ENCODE measurements at places on chromosomes 7 and 10. TPM values are rescaled to one million over a fixed set of nuclear protein-coding genes. Genes with fewer than 3 reads are reported as not detected.

CYP3A5 gene
- polyA plus RNA-seq, result 13.2 TPM

ANKRD61 gene
- not detected for polyA plus RNA-seq

ASB15 gene
- not detected for polyA plus RNA-seq

VWDE gene
- under 0.01 TPM for polyA plus RNA-seq

SYNPO2L gene
- 0.23 TPM for polyA plus RNA-seq

OGDHL gene
- 0.46 TPM for polyA plus RNA-seq

SOSTDC1 gene
- 3.0 TPM for polyA plus RNA-seq

MRLN gene
- polyA plus RNA-seq, result not detected

ELN gene
- 41.2 TPM for polyA plus RNA-seq

ATOH7 gene
- 0.15 TPM for polyA plus RNA-seq

AKR1E2 gene
- 0.69 TPM for polyA plus RNA-seq

SUN3 gene
- not detected for polyA plus RNA-seq

NKX6-2 gene
- not detected for polyA plus RNA-seq

DNA sequence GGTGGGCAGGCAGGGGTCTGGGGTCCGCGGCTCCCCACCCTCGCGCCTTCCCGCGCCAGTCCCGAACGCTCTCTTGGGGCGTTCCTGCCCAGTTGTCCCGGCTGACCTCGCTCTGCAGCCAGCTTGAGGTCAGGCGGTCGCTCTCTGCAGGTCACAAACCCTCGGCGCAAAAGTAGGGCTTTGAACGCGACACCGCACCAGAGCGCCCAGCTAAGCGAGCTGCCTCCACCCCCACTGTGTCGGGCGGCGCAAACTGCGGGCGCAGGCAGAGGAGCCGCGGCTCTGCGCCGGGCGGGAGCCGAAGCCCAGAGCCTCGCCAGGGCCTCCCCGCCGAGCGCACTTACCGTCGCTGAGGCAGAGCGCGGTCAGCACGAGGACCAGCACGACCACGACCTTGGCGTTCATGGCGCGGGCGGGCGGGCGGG, 284 bp downstream of the CXCL12 start:
- peak; percentile 57 for DNase-seq

GRCh38 chr7:36547416-36547815, 157.8 kb downstream of the ANLN start:
- no peak for DNase-seq

DNA sequence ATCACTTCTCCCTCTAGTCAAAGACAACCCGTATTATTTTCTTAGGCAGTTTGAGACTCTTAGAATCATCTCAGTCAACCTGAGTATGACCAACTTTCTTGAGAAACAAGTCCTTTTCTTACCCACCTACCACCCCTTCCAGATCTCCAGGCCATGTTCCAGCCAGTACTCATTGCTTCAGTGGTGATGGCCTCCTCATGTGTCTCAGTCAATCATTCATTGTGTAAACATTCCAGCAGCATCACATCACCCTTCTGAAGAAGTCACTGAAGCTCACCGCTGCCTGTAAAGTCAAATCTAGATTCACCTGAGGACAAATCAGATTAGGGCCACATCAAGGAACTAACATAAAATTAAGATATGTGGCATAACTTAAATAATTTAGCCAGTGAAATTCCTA, 467.2 kb upstream of the NRP1 start:
- no peak for DNase-seq

DNA sequence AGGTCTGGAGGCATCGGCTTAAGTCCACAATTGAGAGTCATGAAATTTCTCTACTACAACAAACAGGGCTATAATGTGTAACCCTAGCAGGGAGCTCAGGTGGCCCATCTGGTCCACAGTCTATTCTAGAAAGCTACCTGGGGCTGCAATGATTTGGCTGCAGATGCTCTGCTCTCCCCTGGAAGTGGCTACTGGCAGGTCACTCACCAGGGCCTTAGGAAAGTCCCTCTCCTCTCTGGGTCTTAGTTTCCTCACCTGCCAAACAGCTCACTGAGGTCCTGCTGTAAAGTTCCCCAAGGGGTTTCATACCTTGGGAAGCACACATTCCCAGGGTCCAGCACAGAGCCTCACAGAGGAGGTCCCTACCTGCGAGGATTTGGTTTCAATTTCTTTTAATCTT, 2.5 kb downstream of the IGFBP3 start:
- DNase-seq, result no peak

GRCh38 chr7:29853072-29853471, 46.8 kb downstream of the WIPF3 start:
- DNase-seq, result no peak

DNA sequence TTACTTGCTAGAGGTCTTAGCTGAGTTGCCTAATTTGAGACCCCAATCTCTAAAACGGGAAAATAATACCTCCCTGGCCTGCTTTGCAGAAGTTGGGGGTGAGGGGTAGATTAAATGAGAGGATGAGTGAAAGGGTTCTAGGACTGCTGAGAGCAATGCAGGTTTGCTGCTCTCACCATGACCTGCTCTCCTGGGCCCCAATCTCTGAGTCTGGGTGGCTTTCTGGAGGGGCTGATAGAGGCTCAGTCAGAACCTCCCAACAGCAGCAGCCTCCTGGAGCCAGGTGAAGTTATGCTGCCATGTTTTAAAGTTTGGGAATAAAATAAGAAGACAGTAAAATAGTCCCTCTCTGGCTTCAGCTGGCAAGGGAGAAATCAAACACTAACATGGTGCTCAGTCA, 7.3 kb downstream of the UROS start:
- DNase-seq, result no peak

- DNase-seq, result no peak
These were observed 65.9 kb downstream of the BBS9 start for GRCh38 chr7:33195264-33195663.

- DNase-seq, result no peak
These were observed 17.0 kb upstream of the SH3PXD2A start for GRCh38 chr10:103872137-103872931.

DNA sequence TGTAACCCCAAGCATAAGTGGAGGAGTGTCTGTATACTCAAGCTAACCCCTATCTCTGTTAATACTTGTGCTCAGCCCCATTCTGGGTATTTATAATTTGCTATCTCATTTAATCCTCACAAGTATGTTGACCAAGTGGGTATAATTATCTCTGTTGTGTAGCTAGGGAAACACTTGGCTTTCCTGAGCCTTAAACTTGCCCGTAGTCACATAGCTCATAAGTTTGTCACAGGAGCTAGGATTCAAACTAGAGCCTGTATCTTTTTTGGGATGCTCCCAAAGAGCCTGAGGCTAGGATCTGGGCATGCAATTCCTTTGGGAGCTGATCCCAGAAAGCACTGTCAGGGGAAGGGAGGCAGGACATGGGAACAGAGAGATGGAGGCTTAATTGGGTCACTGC, 377.4 kb downstream of the GALNT17 start:
- no peak for DNase-seq

- no peak for DNase-seq
These were observed 70.8 kb upstream of the TEX47 start for GRCh38 chr7:88866265-88866863.

GRCh38 chr10:89175816-89176215, 31.3 kb downstream of the CH25H start:
- DNase-seq, result no peak

DNA sequence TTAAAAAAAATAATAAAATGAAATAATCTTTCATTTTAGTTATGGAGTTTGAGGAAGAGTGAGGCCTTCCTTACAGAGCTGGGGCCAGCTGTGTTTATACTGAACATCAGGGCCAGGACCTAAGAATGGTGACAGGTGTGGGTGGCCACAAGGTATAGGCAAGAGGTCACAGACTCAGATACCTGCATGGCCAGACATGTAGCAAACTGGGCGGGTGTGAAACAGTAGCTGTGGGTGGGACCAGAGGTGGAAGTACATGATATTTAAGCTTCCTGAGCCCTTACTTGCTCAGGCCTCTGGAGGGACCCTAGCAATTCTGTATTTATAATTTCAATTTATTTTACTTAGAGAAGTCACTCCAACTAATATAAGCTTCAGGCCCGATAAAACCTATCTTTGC, 27.7 kb upstream of the CAMK1D start:
- DNase-seq, result no peak

GRCh38 chr7:98249106-98249505, 2.9 kb downstream of the TECPR1 start:
- no peak for DNase-seq

DNA sequence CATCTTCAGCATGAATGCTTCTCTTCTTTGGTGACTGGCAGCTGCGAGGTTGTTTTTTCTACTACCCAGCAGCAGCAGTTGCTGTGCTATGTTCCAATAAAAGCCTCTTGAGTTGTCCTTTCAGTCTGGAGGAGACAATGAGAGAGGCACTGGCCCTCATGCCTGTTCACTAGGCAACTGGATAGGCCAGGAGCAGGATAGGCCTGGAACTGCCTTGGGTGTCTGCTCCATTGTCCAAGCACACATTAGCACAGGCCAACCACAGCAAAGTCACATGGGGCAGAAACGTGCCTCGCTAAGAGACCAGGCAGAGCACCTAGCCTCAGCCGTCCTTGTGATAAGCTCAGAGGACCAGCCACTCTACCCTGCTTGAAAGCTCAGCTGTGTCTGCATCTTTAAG, 76.9 kb upstream of the PDCD4 start:
- DNase-seq, result no peak

- DNase-seq, result no peak
These were observed 527.6 kb downstream of the SORCS1 start for GRCh38 chr10:106636766-106637491.

- DNase-seq, result no peak
These were observed 131.9 kb downstream of the SDK1 start for GRCh38 chr7:3432911-3433310.

- no peak for DNase-seq
These were observed 7.3 kb downstream of the SVIL start for GRCh38 chr10:29627201-29628132.

DNA sequence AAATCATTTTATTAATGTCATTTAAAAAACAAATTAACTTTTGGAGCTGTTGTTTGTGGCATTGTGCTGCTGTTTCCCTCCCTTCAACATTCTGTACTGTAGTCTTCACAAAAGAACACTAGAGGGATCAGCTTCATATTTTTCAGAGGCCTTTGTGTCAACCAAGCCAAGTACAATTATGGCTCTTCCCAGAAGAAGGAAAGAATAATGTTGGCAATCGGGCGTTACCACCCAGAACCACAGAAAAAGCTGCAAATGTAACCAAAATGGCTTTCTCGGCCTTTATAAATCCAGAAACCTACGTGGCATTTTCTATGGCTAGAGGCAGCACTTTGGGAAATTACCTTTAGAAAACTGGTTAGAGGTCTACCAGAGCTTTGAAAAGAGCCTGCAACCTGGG, 98.8 kb upstream of the COL1A2 start:
- DNase-seq, result no peak

- DNase-seq, result no peak
These were observed 27.7 kb upstream of the SORCS3 start for GRCh38 chr10:104613406-104613805.

- DNase-seq, result no peak
These were observed 152.1 kb downstream of the SNX10 start for GRCh38 chr7:26443751-26444150.

DNA sequence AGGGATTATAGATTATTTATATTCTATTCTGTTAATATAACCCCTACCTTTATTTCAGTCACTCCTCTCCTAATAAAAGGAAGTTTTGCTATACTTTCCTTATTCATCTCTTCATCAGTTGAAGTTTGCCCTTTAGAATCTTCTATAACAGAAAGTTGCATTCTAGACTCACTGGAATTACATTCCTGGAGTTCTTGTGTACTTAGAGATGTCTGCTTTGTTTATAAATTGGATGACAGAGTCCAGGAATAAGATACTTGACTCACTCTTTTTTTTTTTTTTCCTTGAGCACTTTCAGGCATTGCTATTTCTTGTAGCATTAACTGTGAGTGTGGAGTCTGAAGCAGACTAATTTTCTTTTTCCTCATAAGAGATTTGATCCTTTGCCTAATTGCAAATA, 640.8 kb downstream of the XPNPEP1 start:
- DNase-seq, result no peak

DNA sequence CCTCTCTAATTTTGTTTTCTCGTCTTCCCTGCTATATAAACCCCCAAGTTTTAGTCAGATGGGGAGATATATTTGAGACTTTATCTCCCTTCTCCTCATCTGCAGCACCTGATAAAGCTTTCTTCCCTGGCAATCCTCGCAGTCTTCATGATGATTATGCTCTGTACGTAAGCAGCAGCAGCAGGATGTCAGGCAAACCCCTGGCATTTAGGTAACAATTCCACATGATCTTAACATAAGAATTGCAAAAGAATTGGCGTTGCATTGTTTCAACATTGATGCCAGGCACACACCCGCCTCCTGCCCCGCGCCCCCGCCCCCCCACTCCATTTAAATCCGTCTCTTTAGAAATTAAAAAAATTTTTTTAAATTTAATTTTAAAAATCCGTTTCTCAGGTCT, 6.1 kb downstream of the PKD1L1 start:
- no peak for DNase-seq

DNA sequence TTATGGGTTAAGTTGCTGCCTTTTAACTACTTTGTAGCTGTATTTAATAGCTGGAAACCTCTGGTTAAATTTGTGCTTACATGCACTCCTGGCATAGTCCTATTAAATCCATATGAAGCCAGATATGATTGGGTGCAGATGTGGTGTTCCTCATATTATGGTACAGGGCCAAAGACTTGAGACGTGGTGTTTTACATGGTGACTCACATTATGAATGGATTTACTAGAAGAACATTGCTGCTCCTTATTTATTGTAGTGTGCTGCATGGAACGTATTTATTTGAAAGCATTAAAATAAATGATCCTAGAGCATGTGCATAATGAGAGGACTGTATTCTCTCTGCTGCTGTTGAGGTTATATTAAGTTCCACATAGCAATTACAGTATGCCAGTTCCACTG, 224.1 kb downstream of the SLC25A13 start:
- DNase-seq, result no peak

GRCh38 chr10:49668684-49669083, 10.8 kb upstream of the C10orf53 start:
- no peak for DNase-seq

GRCh38 chr7:106029451-106029850, 66.4 kb downstream of the CDHR3 start:
- DNase-seq, result peak; percentile 10

- no peak for DNase-seq
These were observed 39.8 kb downstream of the ELFN1 start for GRCh38 chr7:1709900-1710299.

DNA sequence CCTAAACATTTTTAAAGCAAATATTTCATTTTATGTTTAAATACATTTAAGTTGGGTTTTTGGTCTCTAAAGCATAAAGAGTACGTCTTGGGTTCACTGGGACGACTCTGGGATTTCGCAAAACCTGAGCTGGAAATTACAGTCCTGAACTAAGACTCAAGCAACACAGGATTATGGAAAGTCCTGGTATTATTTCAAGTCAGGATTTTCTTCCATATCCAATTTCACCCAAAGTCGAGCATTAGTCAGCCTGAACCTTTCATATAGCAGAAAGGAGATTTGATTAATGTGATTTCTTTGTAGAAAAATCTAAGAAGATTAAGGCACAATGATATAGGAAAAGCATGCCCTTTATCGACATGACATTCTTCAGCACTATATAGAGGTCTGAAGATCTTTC, 100.0 kb downstream of the MTERF1 start:
- no peak for DNase-seq

DNA sequence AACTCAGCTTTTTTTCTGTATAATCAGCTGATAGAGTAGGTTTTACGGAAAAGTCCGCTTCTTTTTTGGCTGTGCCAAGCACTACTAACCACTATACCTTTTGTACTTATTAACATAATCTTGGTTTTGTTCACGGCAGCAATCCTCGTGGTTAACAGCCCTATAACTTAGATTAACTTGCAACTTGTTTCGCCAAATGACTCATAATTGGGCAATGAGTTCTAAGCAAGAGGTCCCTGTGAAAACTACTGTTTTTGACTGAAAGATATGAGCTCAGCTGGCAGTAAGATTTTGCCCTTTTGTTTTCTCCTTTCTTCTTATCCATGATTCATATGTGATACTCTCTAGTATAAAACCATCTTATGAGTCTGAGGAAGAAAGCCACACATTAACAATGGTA, 345.0 kb upstream of the PCDH15 start:
- DNase-seq, result no peak

Data from sigmoid colon (tissue), 7 donors.